ENCODE measurements at places on chromosomes 11 and 22.

DNA sequence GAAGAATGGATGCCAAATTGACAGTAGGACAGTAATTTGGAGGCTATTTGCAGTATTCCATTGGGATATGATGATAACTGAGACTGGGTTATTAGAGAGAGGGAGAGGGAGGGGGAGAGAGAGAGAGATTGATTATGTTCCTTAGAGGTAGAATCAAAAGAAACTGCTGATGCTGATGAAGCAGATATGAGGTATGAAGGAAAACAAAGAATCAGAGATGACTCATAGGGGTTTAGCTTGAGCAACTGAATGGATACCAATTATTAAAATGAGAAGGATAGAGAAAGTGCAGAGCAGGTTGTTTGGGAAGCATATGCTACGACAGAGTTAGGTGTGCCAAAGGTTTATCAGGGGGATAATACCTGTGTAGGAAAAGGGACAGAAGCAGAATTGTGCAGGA, 12.8 kb upstream of the NUCB2 start:
- no peak for DNase-seq

- no peak for DNase-seq
Observed at GRCh38 chr22:30998329-30998728, 29.3 kb downstream of the TUG1 start.

- no peak for DNase-seq
Observed at GRCh38 chr11:61338783-61339489, 5.9 kb downstream of the TKFC start.

DNA sequence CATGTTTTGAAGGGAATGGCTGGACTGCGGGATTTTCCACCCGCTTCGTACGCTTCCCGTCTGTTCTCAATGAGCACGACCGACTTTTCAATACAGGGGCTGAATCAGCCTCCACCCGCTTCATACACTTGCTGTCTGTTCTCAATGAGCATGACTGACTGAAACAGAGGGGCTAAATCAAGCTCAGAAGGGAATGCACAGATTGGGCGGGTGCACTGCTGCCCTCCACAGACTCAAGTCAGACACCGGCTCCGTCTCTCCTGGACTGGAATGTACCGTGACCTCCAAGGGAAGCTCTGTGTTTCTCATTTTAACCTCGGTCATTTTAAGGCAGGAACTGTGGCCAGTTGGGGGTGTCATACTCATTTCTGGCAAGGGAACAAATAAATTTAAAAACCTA, 48.5 kb downstream of the BRD1 start:
- no peak for DNase-seq

DNA sequence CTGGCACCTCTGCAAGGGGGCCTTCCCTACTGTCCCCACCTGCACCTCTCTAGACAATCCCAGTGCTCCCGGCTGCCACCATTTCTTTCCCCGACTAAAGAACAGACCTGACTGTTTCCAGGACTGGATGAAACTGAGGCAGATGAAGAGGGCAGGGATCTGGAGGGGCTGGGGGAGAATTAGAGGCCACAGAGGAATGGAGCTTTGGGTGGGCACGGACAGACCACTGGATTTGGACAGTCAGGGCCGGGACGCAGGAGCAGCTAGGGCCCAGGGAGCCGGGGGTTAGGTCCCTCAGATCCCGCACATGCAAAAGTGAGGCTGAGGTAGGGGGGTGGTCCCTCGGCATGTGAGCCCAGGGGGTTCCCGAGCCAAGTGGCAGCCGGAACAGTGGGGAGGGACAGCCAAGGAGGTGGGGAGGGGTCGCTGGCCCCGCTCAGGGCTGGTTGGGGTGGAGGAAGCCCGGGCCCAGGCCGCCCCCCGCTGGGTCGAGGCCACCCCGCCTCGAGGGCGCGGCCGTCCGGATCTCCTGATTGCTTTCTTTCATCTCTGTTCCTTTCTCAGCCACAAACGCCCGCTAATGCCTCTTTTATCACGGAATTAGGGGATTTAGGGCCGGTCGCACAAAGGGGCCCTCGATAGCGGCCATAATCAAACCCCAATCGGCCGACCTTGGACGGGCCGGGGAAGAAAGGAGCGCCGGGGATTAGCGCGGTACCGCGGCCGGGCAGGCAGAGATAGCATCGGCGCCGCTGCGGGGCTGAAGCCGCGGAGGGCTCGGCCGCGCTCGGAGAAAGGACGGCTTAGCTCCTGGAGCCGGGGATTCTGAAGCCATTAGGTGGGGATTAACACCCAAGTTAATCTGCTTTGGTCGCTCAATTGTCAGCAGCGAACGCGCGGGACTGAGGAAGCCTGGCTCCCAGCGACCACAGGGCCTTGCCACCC, 9.3 kb downstream of the SLC25A1 start:
- no peak for DNase-seq

- no peak for DNase-seq
Observed at GRCh38 chr11:12269104-12269441, 108.3 kb upstream of the PARVA start.

GRCh38 chr11:117122556-117122955, 21.5 kb upstream of the PAFAH1B2 start:
- no peak for DNase-seq

DNA sequence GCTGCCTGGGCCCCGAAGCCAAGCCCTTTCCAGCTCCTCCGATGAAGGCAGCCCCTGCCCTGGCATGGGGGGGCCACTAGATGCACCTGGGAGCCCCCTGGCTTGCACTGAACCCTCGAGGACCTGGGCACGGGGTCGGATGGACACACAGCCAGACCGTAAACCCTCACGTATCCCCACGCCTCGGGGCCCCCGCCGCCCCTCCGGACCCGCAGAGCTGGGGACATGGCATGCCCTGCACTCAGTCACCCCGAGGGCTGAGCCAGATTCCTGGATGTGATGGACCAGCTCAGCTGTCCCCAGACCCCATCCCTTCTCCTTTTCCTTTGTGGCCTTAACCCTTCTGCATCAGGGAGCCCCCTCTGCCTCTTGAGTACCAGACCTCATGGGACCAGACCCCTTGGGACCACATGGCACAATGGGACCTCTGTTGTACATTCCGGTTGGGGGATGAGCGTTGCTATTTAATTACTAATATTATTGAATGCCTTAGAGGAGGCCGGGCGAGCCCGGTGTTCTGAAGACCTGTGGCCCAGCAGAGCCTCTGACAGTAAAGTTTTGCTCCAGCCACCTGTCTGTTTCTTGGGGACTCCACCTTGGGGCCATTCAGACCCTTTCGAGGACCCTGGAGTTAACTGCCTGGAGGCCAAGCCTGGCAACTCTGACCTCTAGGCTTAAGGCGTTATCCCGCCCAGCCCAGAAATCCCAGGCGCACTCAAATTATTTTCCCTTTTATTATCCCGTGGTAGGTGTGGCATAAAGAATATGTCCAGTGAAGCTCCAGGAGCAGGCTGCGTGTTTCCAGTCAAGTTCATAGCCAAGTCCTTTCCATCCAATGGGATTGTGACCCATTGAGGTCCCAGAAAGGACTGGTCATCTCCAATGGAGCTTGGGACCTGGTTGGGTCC, 3.0 kb downstream of the RASL10A start:
- DNase-seq = no peak

DNA sequence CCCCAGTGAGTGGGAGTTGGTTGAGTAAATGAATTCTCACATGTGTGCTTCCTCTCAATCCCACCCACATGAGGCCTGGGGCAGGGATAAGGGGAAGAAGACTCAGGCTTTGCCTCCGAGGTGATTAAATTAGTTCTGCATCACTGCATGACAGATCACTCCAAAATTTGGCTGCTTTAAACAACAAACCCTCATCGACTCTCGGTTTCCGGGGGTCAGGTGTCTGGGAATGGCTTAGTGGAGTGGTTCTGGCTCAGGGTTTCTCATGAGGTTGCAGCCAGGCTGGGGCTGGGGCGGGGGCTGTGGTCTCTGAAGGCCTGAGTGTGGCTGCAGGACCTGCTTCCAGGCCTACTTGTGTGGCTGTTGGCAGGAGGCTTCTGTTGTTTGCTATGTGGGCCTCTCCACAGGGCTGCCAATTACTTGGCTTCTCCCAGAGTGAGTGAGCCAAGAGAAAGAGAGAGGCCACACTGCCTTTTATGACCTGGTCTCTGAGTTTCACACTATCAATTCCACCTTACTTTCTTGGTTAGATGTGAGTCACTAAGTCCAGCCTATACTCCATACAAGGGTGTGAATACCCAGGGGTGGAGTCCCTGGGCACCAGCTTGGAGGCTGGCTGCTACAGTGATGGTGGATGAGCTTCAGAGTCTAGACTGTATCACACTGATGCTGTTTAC, 15.9 kb downstream of the MOGAT2 start:
- DNase-seq = no peak

GRCh38 chr11:118910309-118911112, 15.2 kb downstream of the BCL9L start:
- DNase-seq = peak; percentile 88

DNA sequence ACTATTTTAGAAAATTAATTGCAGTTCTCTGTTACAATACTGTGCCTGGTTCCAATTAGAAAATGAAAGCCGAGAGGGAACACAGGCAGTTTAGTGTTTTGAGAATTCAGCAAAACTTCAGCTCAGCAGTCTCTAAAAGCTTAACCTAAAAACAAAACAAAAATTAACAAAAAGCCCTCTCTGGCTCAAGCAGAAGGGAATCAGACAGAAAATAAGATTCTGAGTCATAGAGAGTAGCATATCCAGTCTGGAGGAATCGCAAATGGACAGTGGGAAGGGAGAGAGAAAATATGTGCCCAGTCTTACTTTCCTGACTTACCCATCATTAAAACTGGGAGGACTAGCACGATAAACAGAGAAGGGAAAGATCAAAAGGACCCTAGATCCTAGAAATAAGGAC, 38.1 kb upstream of the CHRM4 start:
- DNase-seq = no peak

GRCh38 chr11:119323532-119324033, 6.7 kb upstream of the MCAM start:
- no peak for DNase-seq

GRCh38 chr11:69949327-69949726, 128.8 kb upstream of the ANO1 start:
- peak; percentile 32 for DNase-seq

GRCh38 chr11:116851626-116852025, 14.2 kb upstream of the APOA1 start:
- DNase-seq = no peak

GRCh38 chr11:66393954-66394353, 22.4 kb upstream of the SLC29A2 start:
- no peak for DNase-seq

DNA sequence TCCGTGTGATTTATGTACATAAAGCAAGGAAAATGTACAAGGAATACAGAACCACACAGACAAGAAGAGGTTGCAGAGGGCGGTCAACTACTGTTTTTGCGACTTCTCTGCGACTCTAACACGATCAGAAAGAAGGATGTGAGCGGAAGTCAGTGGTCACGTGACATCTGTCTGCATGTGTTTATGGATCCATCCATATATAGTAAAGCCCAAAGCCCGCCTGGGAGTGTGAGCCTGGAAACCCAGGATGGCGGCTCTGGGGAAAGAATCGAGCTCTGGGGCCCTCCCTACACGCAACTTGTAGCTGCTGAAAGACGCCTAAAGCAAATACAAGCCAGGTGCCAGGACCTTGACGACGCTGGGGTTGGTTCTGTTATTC, 8.8 kb downstream of the OSBPL5 start:
- no peak for DNase-seq

DNA sequence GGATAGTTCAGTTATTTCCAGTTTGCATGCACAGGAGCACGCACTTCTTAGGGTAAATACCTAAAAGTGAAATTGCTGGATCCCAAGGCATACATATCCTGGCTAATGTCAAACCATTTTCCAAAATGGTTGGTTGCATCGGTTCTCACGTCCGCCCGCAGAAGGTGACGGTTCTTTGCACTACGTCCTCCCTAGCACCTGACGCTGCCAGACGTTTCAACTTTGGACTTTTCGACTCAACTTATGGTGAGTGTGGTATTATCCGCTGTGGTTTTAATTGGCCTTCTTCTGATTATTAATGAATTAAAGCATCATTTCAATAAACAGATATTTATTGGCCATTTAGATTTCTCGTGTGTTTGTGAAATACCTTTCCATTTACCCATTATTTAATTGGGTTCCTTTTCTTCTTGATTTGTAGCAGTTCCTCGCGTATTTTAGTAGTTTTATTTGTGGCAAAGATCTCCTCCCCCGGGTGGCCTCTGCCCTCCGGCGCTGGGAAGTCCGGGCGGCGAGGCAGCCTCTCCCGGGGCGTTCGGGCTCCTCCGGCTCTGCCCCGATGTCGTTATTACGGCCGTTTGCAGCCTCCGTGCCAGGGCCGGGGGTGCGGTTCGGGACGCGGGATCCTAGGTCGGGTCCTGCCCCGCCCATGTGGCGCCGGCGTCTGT, at the start of gene JHY:
JHY (plus strand) TSS at position 571 of the 668 bp plus-strand sequence. CDS start 3,091 bp downstream, outside the sequence.
- DNase-seq = peak; percentile 80

GRCh38 chr11:27524155-27524554, 17.6 kb upstream of the LIN7C start:
- no peak for DNase-seq

GRCh38 chr22:41273128-41273527, 12.9 kb downstream of the RANGAP1 start:
- no peak for DNase-seq

DNA sequence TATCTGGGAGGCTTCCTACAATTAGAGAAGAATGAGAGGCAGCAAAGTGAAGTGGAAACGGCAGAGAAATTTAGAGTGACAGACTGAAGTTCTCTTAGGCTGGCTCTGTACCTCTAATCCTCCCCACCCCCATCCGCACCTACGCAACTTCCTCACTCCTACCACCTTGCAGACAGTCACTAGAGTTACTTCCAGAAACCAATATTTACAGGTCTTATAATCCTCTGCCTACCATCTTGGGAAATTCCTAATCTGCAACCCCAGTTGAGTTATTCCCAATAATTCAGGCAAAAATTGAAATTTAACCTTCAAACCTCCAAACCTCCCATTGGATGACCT, 71.7 kb downstream of the PAK1 start:
- no peak for DNase-seq

DNA sequence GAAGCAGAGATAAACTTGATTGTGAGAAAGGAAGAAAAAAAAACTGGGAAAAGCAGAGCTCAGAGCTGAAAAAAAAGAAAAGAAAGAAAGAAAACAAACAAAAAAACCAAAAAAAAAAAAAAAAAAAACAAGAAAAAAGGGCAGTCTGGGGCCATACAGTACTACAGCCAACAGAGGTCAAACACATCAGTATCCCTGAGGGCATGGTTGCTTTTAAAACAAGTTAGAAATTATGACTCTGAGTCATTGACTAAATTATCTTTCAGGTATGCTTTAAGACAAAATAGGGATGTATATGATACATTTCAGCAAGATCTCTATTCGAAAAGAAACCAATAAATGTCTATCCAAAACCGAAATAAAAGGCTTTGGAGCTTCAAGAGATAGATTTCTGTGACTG, 37.1 kb upstream of the TLCD5 start:
- no peak for DNase-seq

GRCh38 chr11:126114486-126115126, 51.9 kb upstream of the CDON start:
- DNase-seq = no peak

DNA sequence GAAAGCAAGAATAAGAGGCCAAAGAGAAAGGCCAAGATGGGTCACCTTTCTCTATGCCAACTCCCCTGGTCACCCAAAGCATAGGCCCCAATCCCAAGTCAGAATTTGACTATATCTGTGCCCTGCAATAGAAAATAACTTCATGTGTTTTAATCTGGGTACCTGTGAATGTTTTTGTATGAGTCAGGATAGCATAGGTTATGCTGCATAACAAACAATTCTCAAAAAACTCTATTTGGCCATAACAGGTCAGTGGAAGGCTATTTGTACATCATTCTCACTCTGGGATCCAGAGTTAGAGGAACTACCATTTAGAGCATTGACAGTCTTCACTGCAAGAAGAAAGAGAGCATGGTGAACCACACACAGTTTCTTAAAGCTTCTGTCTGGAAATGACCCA, 167.3 kb downstream of the DBX1 start:
- DNase-seq = no peak

All from ascending aorta (tissue), 2 donors.